Activated CD8-positive, alpha-beta T cell treated with anti-CD3 and anti-CD28 coated beads for 36 hours (primary cell): ENCODE measurements at places on chromosomes 12 and 14. TPM values are rescaled to one million over a fixed set of nuclear protein-coding genes. Genes with fewer than 3 reads are reported as not detected.

STXBP6 gene
- total RNA-seq, result not detected

SRGAP1 gene
- 0.07 TPM for total RNA-seq

GRCh38 chr12:62382526-62382925 lies 84.1 kb upstream of the MON2 start:
- H3K27me3 ChIP-seq, result no peaks in the 10 kb centered on the region
- peaks cover 9% of the 10 kb centered on the region for H3K4me1 ChIP-seq
- no peak overlapping the region for H3K27ac ChIP-seq
- no peak for DNase-seq
- peaks cover 25% of the 10 kb centered on the region for H3K36me3 ChIP-seq

DNA sequence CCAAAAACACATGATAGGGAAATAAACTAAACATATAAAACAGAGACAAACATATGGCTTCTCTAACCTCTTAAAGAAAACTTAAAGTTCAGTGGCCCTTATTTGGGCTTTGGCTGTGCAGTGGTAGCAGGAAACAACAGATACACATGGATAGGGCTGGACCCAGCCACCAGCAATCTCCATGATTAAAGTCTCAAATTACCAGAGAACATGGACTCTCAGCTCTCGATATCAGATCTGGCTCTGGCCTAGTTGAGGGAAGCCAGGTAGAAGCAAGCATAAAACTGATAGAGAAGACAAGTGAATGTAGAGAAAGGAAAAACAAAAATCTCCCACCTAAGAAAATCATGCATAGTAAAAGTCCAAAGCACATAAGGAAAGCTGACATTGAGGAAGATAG lies 164.8 kb downstream of the ITPR2 start:
- no peak for DNase-seq
- H3K4me1 ChIP-seq, result no peaks in the 10 kb centered on the region
- no peaks in the 10 kb centered on the region for H3K27me3 ChIP-seq
- H3K36me3 ChIP-seq, result peaks cover 13% of the 10 kb centered on the region

DNA sequence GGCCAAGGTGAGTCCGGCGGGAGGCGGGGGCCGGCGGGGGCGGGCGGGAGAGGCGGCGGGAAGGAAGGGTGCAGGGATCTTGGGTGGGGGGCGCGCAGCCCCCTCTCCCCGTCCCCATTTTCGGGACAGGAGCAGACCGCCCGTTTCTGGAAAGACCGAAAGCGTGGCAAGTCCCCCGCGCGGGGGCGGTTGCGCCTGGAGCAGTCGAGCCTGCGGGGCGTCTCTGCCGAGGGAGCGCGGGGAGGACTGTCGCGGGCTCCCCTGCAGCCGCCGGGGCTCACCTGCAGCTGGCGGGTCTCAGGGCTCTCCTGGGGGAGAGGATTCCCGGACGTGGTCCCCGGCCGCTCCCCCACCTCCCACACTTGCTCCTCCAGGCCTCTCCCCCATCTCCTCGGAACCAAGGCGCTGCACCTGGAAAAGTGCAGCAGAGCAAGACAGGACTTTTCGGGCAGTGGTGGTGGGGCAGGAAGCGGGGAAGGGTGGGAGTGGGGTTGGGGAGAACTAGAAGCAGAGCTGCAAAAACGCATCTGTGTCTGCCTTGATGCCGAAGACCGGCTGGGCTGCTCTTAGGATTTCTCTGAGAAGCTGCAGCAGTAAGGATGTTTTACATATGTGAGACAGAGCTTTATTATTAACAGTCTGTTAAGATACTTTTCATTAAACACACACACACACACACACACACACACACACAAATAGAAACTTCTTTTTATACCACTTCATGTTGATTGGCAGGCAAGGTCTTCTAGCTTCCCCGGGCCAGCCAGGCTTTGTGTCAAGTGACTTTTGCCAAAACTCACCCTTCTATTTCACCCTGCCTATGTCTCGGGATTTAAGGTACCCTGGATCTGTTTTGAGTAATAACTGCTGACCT lies 677 bp downstream of the C12orf75 start:
- DNase-seq, result peak; percentile 61
- H3K27ac ChIP-seq, result peak overlapping the region; percentile 57
- H3K4me3 ChIP-seq, result peak overlapping the region; percentile 79
- H3K36me3 ChIP-seq, result no peaks in the 10 kb centered on the region
- H3K4me1 ChIP-seq, result peaks cover 50% of the 10 kb centered on the region

GRCh38 chr14:92500491-92500941 lies 13.1 kb upstream of the RIN3 start:
- no peaks in the 10 kb centered on the region for H3K36me3 ChIP-seq
- H3K27me3 ChIP-seq, result no peaks in the 10 kb centered on the region
- H3K4me1 ChIP-seq, result no peaks in the 10 kb centered on the region
- no peak overlapping the region for H3K27ac ChIP-seq

- peak overlapping the region; percentile 25 for H3K27ac ChIP-seq
- H3K4me1 ChIP-seq, result peaks cover 29% of the 10 kb centered on the region
- H3K4me3 ChIP-seq, result no peak overlapping the region
- DNase-seq, result peak; percentile 75
Measured at GRCh38 chr12:116066381-116067230, 210.9 kb downstream of the MED13L start.

DNA sequence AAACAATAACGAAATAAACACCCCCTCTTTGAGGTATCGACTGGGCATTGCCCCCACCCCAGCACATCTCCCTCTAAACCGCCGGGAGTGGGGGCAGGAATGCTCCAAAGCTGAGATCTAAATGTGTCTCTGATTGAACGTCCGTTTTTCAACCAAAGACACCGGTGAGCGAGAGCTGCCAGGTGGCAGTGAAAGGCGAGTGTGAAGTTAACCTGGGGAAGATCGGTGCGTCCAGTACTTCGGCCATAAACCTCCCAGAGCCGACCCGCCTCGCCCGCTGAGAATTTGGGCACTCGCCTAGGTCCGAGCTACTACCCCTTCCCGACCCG lies 625 bp downstream of the ANGEL1 start:
- peaks cover 23% of the 10 kb centered on the region for H3K4me1 ChIP-seq
- DNase-seq, result peak; percentile 21
- peak overlapping the region; percentile 84 for H3K27ac ChIP-seq
